ENCODE measurements at places on chromosomes 11 and 22.
A peak's percentile ranks its signal among the peaks of the same experiment; 100 is the strongest.

GRCh38 chr11:116035977-116036376 lies 531.8 kb upstream of the CADM1 start:
- DNase-seq = no peak

GRCh38 chr11:66013762-66014100 lies 1.9 kb downstream of the CST6 start:
- no peak for DNase-seq

DNA sequence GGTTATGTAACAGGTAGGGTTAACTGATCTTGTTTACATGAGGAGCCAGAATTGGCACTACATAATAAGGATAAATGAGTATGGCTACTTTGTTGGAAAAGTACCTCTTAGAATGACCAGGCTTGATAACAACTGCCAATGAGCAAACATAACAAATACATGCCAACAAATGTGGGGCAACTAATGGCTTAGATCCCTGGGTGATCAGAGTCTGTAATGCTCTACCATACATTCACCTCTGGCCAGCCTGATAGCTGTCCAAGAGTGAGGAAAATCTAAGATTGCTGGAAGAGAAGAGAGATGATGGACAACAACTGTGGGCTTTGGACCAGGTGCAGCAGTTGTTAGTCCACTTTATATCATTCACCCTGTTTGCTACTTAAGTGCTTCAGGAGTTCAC lies 1025.0 kb downstream of the NTM start:
- DNase-seq = no peak

DNA sequence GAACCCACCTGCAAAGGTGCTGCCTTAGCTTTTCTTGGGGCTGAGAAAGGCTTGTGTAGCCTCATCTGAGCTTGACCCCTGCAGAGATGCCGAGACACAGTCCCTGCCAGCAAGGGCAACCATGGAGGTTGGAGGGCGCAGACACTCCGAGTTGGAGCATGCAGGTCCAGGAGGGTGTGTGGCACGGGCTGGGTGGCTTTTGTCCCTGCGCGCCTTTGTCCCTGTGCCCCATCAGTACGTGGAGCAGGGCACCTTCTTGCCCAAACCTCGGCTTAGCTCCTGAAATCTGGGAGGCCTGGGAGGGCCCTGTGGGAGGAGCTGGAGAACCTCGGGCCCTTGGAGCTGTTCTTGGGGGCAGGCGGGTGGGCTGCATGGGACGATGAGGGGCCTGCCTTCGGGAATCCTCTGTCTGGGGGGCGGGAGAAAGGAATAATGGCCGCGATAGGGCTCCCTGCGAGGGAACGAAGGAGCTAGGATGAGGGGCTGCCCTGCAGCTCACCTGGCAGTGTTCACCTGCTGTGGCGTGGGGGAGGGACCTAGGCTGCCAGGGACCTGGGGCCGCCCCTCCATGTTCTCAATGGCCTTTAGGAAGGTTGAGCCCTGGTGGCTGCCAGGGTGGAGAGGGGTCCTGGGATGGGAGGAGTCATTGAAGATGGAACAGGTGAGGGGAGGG lies 3.4 kb downstream of the BRSK2 start:
- no peak for DNase-seq

DNA sequence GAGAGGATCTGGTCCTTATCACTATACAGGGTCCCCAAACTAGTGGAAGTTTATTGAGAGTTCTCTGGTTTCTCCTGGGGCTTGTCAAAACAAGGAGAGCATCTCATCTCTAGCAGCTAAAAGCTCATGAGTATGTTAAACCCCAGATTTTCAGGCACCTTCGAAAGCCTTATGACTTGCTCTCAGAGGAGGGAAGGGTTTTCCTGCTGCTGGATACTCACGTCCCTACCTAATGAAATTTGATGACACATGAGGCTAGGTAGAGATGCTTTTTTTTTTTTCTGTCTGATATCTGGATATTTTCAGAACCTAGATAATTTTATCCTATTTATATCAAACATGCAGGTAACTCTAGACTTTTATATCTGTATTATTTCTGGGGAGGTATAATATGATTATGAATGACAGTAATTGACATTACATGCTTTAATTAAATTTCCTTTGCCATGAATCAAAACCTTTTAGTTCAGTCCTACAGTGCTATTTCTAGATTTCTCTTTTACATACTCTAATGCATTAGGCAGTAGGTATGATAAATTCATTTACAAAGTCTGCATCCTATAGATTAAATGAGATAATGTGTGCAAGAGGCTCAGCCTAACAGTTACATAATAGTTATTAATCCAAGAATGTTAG lies 73.9 kb downstream of the PARVA start:
- no peak for DNase-seq

- peak; percentile 45 for DNase-seq
Measured at GRCh38 chr11:73204711-73205121, 13.4 kb upstream of the P2RY2 start.

- DNase-seq = no peak
Measured at GRCh38 chr22:36744413-36744765, 31.5 kb downstream of the IFT27 start.

- DNase-seq = no peak
Measured at GRCh38 chr11:32003335-32003734, 87.5 kb upstream of the RCN1 start.

DNA sequence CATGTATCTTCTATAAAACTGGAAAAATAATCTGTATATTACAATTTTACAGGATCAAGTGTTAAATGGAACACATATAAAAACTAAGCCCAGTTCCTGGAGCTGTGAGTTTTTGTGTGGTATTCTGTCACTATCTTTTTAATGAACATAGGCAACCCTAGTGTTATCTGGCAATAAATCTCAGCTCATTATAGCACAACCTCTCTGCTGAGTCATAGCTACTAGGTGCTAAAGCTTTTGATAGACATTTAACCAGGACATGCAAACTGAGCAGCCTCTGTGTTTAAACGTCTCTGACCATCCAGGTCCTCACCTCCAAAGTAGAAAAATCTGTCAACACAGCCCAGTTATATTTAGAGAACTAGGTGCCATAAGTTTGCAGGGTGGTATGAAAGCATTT lies 91.0 kb upstream of the CARD18 start:
- no peak for DNase-seq

DNA sequence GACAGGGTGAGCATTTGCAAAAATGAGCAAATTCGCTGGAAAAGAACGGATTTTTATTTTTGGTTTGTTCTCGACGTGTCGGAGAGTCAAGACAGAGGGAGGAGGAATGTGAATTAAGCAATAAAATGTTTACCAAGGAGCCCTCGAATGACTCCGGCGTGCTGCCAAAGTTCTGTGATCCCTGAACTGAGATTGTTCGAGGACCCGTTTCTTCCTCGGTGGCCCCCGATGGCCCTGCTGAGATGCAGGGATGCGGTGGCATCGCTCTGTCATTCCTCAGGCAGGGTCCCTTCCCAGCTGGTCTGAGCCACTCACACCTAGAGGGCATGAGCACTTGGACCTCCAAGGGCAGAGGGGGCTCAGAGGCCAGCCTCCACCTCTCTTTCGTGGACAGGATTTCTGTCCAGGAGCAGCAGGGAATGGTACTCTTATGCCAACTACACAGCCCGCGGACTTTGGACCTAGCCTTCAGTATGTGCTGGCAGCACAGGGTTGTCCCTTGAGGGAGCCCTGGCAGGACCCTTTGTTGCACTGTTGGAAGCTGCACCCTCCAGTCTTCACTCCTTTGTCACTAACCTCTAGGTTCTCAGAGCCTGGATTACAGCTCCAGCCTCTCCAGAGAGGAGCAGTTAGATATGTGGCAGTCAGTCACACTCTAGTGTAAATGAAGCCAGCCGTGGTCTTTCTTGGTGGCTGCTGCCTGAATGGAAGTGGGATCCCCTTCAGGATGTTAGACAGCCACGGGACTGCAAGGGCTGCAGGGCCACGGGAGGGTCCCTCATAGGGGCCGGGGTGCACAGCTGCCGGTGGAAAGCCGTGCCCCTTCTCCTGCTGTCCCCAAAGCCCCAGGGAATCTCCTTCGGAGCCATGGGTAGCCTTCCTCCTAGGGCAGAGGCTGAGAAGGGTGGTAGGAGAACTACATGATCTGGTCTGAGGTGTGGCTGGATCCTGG lies 109.4 kb upstream of the ANO1 start:
- DNase-seq = no peak

GRCh38 chr11:95711162-95711944 lies 78.2 kb downstream of the FAM76B start:
- peak; percentile 42 for DNase-seq

- DNase-seq = no peak
Measured at GRCh38 chr11:2940921-2941821, 12.0 kb upstream of the PHLDA2 start.

DNA sequence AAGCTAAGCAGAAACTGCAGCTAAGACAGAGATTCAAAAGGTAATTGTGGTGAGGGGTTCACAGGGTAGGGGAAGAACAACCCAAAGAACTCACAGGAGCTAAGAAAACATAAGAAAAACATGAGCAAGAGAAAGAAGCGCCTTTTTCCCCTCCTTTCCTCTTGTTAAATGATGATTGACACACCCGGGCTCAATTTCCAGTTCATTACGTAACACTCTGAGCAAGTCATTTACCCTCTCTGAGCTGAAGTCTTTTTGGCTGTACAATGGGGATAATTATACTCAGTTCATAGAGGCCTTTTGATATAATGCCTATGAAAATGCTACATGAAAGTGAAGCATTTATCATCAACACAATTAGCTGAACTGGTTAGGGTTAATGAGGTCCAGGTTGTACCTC lies 17.2 kb downstream of the LRP4 start:
- no peak for DNase-seq

GRCh38 chr11:16217631-16218030 lies 138.7 kb downstream of the SOX6 start:
- DNase-seq = no peak

DNA sequence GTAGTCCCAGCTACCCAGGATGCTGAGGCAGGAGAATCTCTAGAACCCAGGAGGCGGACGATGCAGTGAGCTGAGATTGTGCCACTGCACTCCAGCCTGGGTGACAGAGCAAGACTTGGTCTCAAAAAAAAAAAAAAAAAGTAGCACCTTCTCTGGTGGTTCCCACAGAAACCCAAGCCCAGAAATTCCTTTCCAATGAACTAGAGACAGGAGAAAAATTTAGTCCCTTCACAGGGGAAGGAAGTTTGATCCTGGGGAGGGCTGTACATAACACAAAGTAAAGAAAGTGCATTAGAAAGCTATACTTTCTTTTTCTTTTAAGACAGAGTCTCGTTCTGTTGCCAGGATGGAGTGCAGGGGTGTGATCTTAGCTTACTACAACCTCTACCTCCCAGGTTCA lies 25.5 kb upstream of the APOA1 start:
- no peak for DNase-seq

GRCh38 chr11:65118097-65118837 lies 766 bp upstream of the ZNHIT2 start:
- DNase-seq = no peak

DNA sequence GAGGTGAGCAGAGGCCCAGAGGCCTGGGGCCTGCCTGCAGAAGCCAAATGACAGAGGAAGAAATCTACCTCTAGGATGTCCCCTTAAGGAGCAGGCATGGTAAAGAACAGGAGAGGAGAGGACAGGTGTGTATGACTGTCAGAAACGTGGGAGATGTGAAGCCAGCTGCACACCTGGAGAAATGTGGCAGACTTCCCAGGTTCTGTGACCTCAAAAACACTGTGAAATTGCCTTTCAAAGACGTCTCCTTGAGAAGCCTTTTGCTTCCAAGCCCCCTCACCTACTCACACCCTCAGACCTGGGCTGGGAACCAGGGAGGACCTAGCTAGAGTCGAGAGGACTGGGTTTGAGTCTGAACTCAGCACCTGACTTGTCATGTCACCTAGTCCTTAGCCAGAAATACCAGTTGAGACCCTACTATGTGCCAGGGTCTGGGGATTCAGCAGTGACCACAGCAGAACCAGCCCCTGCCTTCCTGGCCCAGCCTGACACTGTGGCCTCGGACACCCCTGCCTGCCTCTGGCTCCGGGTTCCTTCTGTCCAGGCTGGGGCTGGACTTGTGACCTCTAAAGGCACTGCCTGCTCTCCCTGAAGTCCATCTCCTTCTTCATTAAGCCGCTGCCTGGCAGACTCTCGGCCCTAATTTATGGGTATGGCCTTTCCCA lies 5.6 kb downstream of the TPBGL start:
- DNase-seq = peak; percentile 11

- DNase-seq = peak; percentile 65
Measured at GRCh38 chr22:24427500-24428164, at the start of gene ADORA2A. ADORA2A (plus strand) TSS chr22:24427599; CDS start chr22:24433405, 5,806 bp downstream.

GRCh38 chr11:33633251-33634003 lies 67.2 kb downstream of the C11orf91 start:
- DNase-seq = no peak

DNA sequence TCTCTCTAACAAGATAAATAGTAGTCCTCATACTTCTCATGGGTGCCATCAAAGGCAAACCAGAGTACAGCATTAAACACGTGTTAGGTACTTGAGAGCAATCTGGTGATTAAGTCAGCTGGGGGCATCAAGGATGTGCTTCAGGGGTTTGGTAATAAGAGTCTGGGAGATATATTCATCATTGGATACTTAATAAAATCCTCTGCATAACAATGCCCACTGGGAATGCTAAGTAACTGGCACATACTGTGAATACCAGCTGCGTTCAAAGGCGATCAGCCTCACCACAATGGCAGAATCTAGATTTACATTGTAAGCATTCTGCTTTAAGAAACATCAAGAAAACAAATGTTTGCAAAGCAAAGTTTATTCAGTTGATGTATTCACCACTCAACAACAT lies 268.6 kb upstream of the PITPNB start:
- DNase-seq = no peak

DNA sequence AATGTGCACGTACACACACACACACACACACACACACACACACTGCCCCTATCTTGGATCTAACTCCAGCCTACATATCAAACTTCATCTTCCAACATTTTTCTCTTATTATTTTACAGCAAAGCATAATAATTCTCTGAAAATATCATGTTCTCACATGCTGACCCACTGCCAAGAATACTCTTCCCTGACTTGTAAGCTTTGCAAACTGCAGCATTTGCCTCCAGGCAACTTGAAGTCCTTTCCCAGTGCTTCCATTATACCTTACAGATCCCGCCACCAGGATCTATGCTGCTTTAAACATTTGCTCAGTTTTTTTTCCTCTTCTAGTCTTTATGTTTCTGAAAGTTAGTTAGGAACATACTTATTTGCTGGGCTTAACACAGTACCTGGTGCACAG lies 483.3 kb upstream of the ARHGAP42 start:
- no peak for DNase-seq

GRCh38 chr22:27502327-27502726 lies 299.2 kb downstream of the MN1 start:
- no peak for DNase-seq

GRCh38 chr11:105229257-105229656 lies 89.7 kb upstream of the CARD18 start:
- DNase-seq = no peak

GRCh38 chr11:1755692-1756561 lies 5.5 kb upstream of the IFITM10 start:
- no peak for DNase-seq

DNA sequence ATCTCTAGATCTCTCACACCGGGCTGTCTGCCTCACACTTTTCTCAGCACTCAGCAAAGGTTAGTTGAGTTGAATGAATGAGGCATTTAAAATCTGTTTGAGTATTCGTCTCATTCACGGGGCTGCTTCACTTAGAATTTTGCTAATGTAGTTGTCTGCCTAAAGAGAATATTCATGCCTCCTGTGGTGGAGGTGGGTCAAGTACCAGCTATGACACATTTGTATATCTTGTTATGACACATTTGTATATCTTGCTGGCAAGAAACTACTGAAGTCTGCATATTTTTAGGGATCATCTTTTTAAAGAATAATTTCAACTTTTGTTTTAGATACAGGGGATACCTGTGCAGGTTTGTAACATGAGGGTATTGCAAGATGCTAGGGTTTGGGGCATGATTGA lies 43.1 kb downstream of the LDLRAD3 start:
- no peak for DNase-seq

Measured in femur (tissue), 1 donor.